ENCODE measurements at places on chromosomes 1 and 21. TPM values are rescaled to one million over a fixed set of nuclear protein-coding genes. Genes with fewer than 3 reads are reported as not detected.

DNA sequence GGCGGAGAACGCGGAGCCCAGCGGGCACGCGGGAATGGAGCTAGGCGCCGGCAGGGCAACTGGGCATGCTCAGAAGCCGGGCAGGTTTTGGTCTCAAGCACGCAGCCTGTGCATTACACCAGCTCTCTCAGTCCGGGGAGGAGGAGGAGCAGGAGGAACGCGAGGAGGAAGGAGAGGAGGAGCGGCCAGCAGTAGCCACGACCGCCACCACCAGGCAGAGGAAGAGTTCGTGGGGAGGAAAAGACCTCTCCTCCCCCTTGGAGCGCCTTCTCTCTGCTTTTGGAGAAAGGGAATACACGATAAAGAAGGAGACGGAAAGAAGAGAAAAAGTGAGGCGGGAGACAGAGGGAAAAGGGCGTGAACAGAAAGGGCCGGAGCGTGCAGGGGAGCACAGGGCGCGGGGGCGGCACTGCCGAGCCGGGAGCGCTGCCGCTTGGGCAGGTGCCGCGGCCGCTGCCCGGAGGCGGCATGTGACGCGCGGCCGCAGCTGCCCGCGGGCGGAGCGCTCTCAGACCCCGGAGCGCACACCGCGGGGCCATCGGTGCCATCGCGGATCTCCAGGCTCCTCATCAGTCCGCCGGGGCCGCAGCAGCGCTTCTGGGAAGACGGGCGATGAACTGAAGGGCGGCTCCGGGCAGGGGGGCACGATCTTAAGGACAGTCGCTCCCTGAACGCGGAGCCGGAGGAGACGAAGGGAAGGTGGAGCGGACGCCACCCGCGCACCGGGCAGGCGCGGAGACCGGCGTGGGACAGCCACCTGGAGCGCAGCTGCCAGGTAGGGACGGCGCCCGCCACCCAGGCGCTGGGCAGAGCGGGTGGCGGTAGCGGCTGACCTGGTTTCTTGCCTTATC is at the start of gene CHRM3:
Gene CHRM3, plus strand, starts transcription at position 116 of the 851 bp plus-strand sequence. CDS start 520,884 bp downstream, outside the sequence.
- no peak for DNase-seq

DNA sequence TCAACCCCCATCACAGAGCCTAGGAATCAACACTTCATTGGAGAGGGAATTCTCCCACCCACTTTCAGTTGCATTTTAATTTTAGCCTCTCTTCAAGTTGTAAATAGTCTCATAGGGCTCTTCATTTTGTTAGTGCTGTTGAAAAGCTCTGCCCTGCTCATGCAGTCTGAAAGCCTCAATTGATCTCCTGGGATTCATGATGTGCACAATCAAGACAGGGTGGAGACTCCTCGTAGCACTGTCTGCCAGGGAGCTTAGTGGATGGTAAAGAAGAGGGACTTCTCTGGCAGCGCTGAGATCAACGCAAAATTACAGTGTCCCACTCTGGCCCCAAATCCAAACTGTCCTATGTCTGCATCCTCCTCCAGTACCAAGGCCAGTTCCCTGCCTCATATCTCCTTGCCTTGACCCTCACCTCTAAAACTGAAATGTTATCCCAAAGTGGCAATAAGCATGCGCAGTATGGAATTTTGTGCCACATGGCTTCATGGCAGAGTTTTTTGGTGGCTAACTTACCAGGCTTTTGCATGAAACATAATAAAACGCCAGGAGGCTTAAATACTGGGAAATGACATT is 282.2 kb downstream of the CACNA1E start:
- no peak for DNase-seq

- peak; percentile 67 for DNase-seq
Measured at GRCh38 chr1:203225071-203225470, 4.4 kb downstream of the CHIT1 start.

DNA sequence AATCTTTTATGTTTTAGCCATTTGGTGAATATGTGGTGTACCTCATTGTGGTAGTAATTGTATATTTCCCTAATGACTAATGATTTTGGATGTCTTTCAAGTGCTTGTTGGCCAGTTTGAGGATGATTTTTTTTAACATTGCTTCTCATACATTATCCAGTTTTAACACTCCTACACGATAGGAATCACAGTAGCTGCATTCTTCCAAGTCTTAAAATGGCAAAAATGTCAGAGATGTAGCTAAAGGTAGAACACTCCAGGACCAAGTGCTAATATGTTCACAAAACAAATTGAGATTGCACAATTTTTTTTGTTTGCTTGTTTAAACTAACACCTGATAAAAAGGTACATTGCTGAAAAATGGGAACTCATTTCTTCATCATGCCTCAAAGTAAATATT is 11.7 kb downstream of the USP25 start:
- DNase-seq, result no peak

DNA sequence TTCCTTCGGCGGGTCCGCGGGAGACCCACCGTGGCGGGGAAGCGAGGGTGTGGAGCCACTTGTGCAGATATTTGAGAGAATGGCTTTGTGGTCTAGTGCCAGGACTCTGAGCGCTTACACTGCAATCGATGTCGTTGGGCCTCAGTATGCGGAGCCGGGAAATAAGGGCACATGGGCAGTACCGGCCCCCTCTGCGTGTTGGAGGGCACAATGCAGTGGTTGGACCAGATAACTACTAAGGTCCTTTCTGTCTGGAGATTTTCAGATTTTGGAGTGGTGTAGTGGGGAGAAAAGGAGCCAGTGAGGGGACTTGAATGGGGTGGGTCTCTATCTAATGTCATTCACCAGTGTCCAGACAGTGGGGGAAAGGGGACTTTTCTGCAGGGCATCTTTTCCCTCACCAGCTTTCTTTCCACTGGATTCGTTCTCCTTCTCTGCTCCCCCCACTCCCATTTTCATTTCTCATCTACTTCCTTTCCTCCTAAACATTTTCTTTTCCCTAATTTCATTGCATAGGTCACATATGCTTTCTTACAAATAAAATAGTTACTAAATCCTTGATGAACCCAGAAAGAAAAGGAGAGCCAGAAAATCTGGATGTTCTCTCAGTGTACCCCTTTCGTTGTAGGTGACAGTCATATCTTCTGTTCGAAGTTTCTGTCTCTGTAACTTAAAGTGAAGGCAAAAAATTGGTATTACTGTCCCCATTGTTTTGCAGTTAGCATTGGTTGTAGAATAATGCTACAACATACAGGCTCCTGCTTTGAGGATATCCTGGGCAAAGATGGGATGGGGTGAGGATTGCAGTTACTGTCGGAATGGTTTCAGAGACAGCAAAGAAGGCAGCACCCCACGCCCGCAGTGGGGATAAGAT is 1.4 kb downstream of the ATF3 start:
- no peak for DNase-seq

DNA sequence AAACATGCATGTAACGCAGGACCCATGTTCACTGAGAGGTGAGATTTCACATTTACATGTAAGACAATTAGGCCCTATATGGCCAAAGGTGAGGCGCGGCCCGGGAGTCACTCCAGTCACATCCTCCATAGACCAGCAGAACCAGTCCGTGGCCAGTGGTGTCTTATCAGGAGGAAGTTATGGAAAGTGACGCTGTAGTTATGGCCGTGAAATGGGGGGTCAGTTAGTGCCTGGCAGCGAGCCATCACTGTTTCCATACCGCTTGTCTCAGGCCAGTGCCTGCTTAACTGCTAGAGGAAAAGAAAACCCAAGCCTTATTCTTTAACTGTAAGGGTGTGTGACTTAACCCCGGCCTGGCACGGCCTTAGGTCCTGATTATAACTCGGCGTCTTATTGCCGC is 6.1 kb downstream of the C1orf159 start:
- DNase-seq, result no peak

SPRR1A gene
- total RNA-seq, result not detected

- DNase-seq, result no peak
Measured at GRCh38 chr1:239219679-239220078, 166.7 kb upstream of the CHRM3 start.

- no peak for DNase-seq
Measured at GRCh38 chr1:37306871-37307270, 167.5 kb upstream of the ZC3H12A start.

Measured in osteocyte (in vitro differentiated cells).